ENCODE measurements at places on chromosomes 7 and 10. TPM values are rescaled to one million over a fixed set of nuclear protein-coding genes. Genes with fewer than 3 reads are reported as not detected.
A peak's percentile ranks its signal among the peaks of the same experiment; 100 is the strongest.

DNA sequence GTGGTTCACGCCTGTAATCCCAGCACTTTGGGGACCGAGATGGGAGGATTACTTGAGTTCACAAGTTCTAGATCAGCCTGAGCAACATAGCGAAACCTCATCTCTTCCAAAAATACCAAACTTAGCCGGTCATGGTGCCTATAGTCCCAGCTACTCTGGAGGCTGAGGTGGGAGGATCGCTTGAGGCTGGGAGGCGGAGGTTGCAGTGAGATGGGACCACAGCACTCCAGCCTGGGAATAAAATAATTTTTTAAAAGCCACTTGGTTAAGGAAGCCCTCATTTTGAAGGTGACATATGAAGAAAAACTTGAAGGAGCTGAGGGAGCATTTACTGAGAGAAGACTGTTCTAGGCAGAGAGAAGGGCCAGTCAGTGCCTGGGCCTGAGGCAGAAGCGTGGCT is 4.2 kb upstream of the EZH2 start:
- no peak for DNase-seq

GRCh38 chr7:25031007-25031406 is 51.0 kb upstream of the OSBPL3 start:
- DNase-seq, result no peak

Gene TMEM213
- not detected for total RNA-seq

- DNase-seq, result no peak
Observed at GRCh38 chr10:111435871-111436270, 359.0 kb downstream of the ADRA2A start.

Gene SPACDR
- 2.6 TPM for total RNA-seq

Gene DUS4L
- total RNA-seq, result 6.3 TPM

- no peak for DNase-seq
Observed at GRCh38 chr7:1113548-1113885, 25.6 kb downstream of the GPER1 start.

Gene TM9SF3
- 200 TPM for total RNA-seq

Gene CHST12
- 22.0 TPM for total RNA-seq

GRCh38 chr7:123929107-123929506 is 4.1 kb downstream of the SPAM1 start:
- no peak for DNase-seq

DNA sequence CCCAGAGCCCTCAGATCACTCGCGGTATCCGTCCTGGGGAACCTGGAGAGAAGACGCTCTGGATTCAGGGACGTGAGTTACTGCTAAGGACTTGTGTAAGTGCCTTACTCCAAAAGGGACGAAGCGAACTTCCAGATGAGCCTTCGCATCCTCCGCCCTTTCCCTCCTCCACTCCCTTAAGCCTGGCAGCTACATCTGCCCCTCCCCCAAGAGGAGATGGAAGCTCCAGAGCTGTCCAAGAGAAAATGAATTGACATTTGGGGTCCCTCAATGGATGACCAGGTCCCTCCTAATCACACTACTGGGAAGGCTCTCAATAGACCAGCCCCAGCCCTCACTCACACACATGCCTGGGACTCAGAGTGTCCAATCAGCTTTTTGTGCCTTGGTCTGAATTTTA is 31.3 kb upstream of the GDF10 start:
- DNase-seq, result no peak

GRCh38 chr7:907158-907980 is 31.0 kb downstream of the GET4 start:
- DNase-seq, result no peak

DNA sequence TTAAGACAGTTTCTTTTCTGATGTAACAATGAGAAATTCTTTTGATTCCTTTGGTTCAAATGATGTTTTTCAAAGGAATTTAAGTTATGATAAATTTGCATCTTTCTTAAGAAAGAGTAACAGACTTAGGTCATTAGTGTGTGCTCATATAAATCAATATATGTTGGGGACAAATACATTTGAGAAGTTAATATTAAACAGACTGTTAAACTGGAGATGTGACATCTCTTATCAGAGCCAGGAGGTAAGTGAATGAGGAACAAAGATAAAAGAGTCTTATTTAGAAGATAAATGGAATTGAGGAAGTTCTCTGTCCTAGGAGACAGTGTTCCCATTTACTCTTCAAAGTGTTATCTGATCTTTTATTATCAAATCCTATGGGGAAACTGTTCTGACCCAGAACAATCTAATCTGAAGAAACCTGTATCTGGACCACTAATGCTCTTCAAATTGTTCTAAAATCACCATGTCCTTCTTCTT is 104.8 kb upstream of the LAMB4 start:
- DNase-seq, result no peak

DNA sequence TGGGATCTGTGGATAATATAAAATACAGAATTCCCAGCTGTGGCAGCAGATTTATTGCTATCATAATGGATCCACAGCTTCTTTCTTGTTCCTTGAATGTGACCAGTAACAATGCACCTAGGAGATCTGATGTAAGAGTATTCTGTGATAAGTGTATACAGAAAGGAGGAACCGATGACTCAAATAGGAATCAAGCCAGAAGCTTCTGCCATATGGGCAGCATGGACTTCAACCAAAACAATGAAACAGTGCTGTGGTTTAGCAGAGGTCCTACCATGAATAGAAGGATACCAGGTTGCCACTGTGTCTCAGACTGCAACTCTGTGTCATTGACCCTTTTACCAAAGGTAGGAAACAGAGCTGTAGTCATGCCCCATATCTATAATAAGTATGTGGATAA is 81.8 kb downstream of the PTPRZ1 start:
- peak; percentile 71 for DNase-seq

Gene ZNF853
- total RNA-seq, result 5.0 TPM

Gene SAMD9L
- 55.6 TPM for total RNA-seq

- no peak for DNase-seq
Observed at GRCh38 chr7:30144657-30145306, 10.0 kb downstream of the MTURN start.

GRCh38 chr7:28799619-28800018 is 158.5 kb downstream of the TRIL start:
- no peak for DNase-seq

- DNase-seq, result no peak
Observed at GRCh38 chr7:75813084-75813483, 522 bp downstream of the CCL24 start.

Gene NPC1L1
- 0.07 TPM for total RNA-seq

- DNase-seq, result no peak
Observed at GRCh38 chr10:100828738-100829096, 83.3 kb downstream of the PAX2 start.
